ENCODE measurements at places on chromosomes 4 and X. TPM values are rescaled to one million over a fixed set of nuclear protein-coding genes. Genes with fewer than 3 reads are reported as not detected.

The YTHDC1 gene
- total RNA-seq, result 175 TPM

The SUPT20HL1 gene
- not detected for total RNA-seq

The SLC26A1 gene
- 0.49 TPM for total RNA-seq

The RPL39 gene
- 2,126 TPM for total RNA-seq

The AGTR2 gene
- 4.5 TPM for total RNA-seq

The LANCL3 gene
- 2.5 TPM for total RNA-seq

The IGFBP7 gene
- 290 TPM for total RNA-seq

Measured in camera-type eye (tissue), 1 donor.